ENCODE measurements at places on chromosomes 4 and X.

GRCh38 chrX:47587091-47587891, 5.1 kb downstream of the TIMP1 start:
- DNase-seq = no peak

- DNase-seq = no peak
Observed at GRCh38 chr4:55347610-55348228, 1.7 kb downstream of the SRD5A3 start.

DNA sequence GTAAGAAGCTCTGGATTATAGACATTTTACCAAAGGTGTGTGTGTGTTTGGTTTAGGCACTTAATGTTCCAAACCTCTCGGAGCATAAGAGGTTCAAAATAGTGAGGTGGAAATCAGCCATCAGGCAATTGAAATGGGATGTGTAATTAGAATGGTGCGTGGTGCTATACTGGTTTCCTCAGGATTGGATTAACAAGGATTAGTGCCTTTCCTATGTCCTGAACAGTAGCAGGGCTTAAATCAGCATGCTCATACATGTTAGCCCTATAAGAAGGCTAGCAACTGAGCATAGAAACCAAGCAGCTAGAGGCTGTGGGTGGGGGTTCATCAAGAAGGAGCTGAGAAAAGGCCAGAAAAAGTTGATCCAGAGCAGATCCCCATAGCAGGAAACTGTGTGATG, 256.8 kb upstream of the CXXC4 start:
- DNase-seq = no peak

- no peak for DNase-seq
Observed at GRCh38 chr4:10124167-10124930, 7.8 kb upstream of the WDR1 start.

DNA sequence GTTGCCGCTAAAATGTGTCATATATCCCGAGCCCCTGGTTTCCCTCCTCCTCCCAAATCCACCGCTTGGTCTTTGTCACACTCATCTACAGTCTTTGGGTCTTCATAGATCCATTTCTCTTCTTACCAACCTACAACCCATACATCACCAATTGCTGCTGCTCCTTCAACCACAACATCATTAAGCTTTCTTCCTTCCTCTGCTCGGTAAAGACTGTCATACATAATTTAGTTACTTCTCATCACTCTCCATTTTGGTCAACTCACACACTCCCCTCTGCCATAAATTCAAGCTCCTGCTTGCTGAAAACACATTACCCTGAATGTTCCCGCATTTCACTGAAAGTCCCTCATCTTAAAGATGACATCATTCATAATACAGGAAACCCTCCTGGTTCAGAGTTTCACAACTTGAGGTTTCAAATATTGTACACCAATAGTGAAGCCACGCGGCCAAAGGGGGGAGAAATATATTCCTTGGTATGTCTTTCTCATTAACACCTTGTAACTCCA, 1.7 kb upstream of the DCTD start:
- DNase-seq = no peak

GRCh38 chr4:22389240-22389870, 126.5 kb downstream of the ADGRA3 start:
- no peak for DNase-seq

DNA sequence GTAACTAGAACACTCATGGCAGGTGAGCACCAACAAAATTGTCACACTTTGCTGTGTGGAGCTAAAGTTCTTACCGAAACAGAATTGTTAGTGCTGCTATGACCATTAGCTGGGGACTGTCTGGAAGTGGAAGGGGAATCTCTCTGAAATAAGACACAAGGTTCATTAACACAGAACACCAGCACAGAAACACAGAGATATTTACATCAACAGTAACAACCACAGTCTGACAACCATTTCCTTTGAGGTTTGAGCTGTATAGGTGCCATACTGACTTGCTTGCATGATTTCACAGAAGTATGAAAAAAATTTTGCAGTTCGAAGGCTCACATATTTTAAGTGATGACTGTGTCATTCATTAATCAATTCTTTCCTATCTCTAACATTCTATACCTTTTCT, 109.8 kb downstream of the NYX start:
- no peak for DNase-seq

DNA sequence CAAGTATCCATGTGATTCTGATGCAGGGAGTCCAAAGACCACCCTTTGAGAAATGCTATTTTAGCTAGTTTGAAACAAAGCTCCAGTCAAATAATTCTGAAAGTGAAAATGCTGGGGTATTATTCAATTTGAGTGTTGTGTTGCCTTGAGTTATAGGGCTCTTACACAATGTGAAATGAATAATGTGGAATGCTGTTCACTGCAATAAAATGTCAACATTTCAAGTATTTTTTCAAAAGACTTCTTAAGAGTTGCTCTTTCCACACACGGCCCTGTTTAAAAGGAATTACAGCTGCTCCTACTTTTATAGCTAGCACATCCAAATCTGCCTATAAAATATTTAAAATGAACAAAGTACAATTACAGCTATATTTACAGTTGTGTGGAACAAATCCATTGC, 27.5 kb upstream of the PLS3 start:
- DNase-seq = no peak

DNA sequence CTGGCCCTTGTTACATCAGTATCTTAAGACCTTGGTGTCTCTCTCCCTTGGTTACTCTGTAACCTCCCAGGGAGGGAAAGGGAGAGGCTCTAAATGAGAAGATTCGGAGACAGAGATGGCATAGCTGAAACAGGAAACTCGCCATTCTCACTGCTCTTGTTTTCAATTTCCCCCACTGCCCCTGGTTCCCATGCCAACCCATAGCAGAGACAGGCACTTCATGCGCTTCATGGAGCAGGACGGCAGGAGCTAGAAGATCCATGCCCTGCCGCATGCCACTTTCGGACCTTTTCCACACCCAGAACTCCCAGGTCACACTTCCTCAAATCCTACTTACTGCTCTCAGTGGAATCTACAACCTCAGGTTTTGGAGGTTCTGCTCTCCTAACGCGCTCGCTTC, 3.1 kb downstream of the ZMYM3 start:
- no peak for DNase-seq

- DNase-seq = no peak
Observed at GRCh38 chr4:99404595-99405287, 30.4 kb downstream of the ADH7 start.

DNA sequence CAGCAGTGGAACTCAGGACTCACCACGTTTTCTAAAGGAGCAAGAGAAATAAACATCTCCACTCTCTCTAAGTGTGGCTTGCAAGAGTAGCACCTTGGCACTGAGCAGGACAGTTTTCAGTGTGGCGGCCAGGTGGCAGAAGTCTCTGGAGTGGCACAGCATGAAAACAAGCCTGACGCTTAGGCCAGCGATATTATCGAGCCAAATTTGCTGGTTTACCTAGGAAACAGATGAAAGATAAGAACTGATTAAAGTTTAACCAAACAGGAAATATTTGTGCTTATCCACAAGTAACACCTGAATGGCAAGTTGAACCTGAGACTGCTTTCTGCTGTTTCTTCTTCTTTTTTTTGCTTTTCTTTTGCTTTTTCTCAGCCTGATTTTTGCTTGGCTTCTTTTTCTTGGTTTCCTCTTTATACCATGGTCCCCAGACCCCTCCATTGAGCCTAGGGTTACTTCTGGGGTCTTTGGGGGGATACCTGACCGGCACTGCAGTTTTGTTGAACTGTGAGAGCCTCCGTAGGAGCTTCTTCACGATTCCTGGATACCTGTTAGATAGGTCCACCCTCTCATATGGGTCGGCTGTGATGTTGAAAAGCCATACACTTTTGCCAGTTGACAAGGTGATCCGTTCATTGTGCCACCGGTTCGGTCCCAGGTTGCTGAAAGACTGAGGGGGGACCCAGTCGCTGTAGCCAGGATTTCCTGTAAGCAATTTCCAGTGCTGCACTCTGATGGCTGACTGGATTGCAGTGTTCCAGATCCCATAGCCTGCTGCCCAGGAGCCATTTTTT, 77.3 kb downstream of the ARSJ start:
- DNase-seq = peak; percentile 59

- DNase-seq = no peak
Observed at GRCh38 chr4:144634978-144635747, 10.8 kb upstream of the HHIP start.

DNA sequence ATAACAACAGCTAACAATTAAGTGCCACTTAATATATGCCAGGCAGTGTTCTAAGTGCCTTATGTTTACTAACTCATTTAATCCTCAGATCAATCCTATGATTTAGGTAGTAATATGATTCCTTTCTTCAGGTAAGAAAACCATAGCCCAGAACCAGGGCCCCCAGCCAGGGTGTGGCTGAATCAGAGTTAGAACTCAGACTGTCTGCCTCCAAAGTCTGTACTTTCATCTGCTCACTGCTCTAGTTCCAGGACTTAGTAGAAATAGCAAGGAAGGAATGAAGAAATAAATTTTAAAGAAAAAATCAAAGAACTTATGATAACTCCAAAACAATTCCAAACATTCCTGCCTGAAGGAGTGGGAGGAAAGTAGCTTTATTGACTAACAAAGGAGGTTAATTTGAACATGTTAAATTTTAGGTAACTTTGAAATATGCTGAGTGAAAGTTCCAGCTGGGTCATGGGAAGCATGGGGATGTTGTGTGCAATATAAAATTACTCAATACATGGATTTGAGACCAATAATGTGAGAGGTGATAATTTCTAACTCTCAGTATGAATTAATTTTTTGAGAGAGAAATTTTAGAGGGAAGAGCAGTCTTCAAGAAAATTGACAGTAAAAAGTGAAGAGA, 8.8 kb upstream of the ADH1C start:
- no peak for DNase-seq

DNA sequence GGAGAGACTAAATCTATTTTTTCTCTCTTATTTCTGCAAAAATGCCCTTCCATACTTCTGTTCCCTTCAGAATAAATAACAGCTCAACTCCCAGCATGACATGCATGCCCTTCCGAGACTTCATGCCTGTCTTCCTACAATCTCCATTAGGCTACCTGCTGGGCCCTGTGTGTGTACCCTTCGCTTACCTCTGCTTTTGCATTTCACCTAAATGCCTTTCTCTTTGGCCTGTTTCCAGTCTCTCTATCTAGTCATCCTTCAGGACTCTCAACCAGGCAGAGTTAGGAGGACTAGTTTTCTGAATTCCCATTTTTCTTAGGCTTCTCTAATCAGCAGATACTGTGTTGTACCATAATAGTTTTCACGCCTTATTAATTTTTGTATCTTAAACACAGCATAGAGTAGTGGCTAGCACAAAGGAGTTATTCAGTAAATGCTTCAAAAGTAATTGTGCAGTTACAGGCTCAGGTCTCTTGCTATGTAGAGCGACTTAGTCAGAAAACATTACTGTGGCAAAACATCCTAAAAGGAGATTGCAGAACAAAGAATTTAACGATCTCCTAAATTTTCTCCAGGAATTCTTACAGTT, 20.5 kb downstream of the SEPTIN11 start:
- no peak for DNase-seq

DNA sequence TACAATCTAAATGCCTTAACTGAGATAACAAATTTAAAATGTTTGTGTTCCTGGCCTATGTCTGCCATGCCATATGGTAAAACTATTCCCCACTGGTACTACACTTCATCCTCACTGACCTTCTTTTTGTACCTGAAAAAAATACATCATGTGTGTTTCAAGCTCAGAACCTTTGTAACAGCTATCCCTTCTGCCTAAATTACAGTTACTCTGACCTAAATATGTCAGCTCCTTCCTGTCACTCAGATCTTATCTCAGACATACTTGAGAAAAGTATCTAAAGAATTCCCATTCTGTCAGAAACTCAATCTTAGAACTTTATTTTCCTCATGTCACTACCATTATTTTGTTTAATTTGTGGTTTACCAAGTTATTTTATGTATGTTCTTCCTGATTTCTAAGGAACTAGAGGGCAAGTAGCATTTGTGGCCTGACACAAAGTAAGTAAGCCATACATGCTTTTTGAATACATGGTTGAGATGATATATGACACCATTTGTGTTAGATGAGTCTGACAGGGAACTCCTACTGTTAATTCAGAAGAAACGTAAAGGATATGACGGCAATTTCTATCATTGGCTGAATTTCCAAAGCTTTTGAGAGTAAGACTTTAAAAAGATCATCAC, 456.5 kb upstream of the NDST3 start:
- DNase-seq = no peak

GRCh38 chrX:20529301-20529700, 262.6 kb upstream of the RPS6KA3 start:
- DNase-seq = no peak

GRCh38 chrX:151812661-151813060, 78.1 kb downstream of the CNGA2 start:
- DNase-seq = no peak

GRCh38 chr4:134145369-134145768, 56.2 kb downstream of the PABPC4L start:
- no peak for DNase-seq

DNA sequence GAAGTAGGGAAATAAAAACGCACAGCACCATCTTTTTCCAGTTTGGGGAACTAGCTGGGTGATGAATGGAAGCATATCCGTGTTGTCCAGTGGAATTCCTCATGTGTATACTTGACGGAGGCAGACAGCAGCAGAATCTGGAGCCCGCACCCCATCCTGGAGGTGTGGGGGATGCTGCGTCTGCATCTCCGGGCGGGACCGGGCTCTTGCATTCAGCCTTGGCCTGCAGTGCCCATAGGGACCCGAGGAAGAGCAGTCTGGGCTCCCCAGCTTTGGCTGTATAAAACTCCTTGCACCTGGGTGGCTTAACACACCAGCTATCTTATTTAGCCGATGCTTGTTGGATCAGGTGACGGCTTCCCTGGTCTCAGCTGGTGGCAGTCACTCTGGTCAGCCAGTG, 39.7 kb upstream of the LRPAP1 start:
- no peak for DNase-seq

DNA sequence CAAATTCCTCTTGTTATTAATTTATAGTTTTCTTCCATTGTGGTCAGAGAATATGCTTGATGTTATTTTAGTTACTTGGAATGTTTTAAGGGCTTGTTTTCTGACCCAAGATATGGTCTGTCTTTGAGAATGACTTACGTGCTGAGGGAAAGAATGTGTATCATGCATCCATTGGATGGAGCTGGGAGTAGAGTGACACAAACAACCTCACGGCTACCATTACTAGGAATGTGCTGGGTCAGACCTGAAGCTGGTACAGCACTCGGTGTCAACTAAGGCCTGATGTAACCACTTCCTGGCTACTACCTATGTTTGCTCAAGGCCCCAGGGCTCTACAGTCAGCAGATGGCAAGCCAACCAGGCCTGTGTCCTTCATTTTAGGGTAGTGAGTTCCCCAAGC, 257.8 kb downstream of the FAT4 start:
- DNase-seq = no peak

- no peak for DNase-seq
Observed at GRCh38 chrX:64191281-64192010, 14.1 kb downstream of the AMER1 start.

DNA sequence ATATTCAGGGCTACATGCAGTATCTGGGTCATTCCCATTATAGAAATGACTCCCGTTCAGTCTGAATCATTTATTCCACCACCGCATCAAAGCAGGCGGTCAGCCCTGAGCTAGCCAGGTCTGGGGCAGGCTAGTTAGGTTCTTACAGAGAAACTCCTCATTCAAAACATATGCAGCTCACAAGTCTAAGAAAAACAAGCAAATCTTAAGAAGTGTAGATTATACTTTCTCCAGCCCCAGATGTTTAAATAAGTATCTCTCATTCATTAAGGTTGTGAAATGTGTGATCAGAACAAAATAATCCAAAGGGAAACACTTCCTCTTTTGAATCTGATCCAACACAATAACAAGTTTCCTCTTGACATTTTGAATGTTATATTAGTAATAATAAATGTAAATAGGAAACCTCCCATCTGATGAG, 441.9 kb downstream of the INPP4B start:
- no peak for DNase-seq

- DNase-seq = no peak
Observed at GRCh38 chrX:47158131-47158530, 13.1 kb downstream of the RBM10 start.

Measured in activated effector memory CD4-positive, alpha-beta T cell treated with Interleukin-2 at 50 U/mL for 16 hours (primary cell).